ENCODE measurements at places on chromosomes 7 and 10.
A peak's percentile ranks its signal among the peaks of the same experiment; 100 is the strongest.

DNA sequence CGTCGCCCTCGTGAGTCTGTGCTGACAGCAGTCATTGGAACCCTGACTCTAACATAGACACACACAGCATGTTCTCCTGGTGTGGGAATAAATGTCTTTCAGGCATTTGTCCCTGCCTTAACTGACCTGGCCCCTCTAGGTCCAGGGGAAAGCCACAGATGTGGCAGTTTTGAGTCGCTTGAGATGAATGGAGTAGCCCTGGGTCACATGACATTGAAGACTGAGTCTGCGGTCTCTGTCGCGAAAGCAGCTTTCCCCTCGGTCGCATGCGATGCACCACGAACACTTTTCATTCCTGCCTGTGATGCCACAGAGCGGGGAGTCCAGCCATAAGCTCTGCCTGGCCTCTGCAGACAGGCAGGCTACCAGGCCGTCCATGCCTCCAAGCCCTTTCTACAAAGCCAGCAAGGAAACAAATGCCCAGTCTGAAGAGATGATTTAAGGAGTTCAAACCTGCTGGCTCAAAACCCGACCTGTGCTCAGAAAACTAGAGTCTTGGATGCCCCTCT is 172.3 kb downstream of the WDR37 start:
- DNase-seq, result no peak

DNA sequence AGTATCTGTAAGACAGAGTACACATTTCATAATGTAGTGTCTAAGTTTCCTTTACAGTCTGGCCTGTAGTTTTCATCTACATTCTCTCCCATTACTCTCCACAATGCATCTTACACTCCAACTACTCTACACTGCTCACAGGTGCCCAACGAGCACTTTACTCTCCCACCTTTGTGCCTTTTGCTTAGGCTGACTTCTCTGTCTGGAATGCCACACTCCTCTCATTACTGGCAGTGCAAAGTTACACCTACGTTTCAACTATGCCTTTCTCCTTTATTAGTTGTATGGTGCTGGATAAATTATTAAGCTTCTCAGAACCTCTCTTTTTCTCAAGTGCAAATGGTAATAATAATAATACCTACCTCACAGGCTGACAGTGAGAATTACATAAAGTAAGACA is 70.5 kb downstream of the RNLS start:
- DNase-seq, result no peak

DNA sequence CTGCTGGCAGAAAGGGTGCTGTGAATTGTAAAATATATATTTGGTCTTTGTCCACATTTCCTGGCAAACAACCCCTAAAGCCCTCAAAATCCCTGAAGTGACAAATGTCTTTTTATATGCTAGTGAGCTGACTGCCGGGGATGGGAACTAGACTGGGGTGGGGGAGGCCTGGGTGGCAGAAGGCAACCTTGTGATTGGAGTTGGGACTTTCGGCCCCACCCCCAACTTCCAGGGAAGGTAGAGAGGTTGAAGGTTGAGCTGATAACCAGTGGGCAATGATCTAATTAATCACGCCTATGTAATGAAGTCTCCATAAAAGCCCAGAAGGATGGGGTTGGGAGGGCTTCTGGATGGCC is 2.7 kb downstream of the EPHA1 start:
- no peak for DNase-seq

DNA sequence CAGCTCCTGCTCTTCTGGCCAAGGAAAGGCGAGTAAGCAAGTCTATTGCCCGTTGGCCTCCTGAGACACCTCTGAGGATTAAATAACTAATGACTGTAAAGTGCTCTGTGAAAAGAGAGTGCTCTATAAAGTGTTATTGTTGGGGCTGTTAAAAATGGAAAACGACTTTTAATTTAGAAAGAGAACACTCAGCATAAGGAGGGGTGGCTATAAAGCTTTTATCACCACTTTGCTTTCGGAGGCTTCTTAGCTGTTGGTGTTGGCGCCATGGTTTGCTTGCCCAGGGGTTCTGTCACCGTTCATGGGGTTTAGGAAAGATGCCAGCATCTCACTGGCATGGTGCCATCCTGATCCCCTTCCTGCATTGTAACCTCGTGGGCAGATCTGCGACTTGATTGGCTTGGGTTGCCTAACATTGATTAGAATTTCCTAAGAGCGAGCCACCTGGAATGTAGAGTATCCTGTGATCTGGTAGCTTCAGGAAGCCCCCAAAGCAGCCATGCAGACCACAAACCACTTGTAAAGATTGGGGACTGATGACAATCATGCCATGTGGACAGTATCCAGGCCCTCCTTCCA is 509.9 kb downstream of the LRMDA start:
- DNase-seq, result no peak

- no peak for DNase-seq
Measured at GRCh38 chr10:51683031-51683691, 16.2 kb downstream of the CSTF2T start.

DNA sequence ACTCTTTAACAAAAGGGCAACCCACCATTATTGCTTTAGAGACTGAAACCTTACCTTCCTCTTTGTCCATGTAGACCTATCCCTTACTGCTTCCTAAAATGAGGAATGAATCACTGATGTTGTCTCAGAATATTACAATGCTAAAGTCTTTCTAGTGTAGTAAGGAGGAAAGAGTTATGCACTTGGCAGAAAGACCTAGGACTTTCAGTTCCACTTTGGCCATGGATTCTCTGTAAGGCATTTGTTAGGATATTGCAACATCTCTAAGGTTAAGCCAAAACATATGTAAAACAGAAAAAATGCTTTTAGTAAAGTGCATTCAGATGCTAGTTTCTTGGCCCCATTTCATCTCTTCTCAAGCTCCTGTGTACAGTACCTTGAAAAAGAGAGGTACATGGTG is 230.9 kb downstream of the PARD3 start:
- peak; percentile 67 for DNase-seq

DNA sequence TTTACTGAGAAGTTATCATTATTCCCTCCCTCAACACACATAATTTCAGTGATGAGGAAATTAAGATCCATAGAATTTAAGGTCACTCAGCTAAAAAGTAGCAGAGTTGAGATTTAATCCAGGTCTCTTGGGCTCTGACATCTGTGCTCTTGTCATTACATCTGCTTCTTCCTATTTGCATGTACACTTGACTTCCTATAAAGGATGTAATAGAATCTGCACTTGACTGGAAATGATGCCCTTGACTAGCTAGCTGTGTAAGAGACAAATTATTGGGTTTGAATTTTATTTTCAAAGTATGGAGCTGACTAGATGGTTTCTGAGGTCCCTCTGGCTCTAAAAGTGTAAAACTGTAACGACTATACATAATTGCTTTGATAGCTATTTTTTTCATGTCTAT is 59.5 kb downstream of the AGK start:
- no peak for DNase-seq

DNA sequence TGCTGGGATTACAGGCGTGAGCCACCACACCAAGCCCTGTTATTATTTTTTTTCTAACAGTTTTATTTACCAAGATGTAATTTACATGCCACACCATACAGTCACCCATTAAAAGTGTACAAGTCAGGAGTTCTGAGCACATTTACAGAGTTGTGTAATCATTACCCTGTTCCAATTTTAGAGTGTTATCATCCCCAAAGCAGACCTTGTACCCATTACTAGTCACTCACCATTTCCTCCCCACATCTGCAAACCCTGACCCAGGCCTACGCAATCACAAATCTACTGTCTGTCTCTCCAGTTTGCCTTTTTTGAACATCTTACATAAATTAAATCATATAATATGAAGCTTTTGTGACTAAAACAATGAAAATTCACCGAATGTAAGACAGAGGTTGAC is 402.9 kb upstream of the FOXK1 start:
- no peak for DNase-seq

DNA sequence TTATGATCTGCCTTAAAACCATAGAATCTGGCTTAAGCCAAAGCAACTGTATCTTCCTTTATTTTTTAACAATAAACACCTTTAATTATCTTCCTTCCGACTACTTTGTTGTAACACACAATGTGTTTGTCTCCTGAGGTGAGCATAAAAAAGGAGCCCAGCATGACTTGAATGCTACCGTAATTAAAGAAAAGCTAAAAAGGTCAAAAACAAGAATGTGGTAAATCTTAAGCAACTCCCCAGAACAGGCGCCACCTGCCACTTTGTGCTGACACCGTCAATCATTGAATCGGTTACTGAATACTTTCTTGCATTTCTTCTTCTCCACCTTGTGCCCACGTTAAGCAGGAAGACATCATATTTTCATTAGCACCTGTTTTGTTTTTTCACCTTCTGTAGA is 569.9 kb upstream of the C7orf33 start:
- DNase-seq, result no peak

DNA sequence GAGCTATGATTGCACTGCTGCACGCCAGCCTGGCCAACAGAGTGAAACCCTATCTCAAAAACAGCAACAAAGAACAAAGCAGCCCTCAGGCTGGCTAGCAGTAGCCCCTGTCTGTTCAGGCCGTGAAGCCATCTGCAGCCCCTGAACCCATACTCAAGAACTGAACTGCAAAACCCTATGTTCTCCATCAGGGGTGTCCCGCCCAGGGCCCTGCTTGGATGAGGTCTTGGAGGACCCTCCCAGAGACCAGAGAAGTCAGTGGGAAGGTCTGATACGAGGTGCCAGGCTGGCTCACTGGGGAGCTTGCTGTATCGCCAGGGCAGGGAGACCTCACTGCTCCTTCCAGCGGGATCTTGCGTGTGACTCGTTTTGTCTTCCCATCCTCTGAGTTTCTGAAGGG is 39.3 kb downstream of the RBM17 start:
- no peak for DNase-seq

DNA sequence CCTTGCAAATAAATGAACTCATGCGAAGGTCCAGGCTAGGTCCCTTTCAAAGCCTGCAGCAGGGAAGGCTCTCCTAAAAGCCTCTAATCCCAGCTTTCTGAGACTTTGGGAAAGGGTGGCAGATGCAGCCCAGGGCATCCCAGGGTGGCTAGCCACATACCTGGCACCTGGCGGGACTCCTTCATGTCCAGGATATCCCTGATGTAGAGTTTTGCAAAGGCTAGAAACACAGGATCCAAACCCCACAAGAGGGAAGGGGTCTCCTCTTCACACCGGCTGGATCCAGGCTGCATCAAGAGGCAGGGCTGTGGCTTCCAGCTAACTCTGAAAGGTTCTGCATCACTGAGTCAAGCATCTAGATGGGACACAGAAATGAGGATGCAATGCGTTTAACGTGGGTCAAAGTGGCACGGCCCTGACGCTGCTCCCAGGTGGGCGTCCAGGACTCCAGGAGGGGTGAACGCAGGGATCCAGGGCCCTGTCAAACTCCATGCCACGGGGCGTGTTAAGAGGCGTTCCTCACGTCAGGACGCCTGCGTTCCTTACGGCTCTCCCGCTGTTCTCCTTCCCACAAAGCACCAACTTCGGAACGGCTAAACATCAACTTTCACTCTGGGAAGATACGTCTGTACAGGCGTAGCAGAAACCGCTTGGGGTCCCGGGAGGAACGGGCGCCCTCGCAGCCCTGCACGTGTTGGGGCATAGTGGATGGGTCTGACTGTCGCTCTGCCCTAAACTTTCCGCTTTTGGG is 507 bp downstream of the STN1 start:
- DNase-seq, result peak; percentile 48

GRCh38 chr7:82005056-82005455 is 235.2 kb upstream of the HGF start:
- DNase-seq, result no peak

- DNase-seq, result peak; percentile 61
Measured at GRCh38 chr7:101133621-101134398, 6.9 kb downstream of the SERPINE1 start.

- DNase-seq, result no peak
Measured at GRCh38 chr7:126574276-126575250, 678.2 kb downstream of the GRM8 start.

DNA sequence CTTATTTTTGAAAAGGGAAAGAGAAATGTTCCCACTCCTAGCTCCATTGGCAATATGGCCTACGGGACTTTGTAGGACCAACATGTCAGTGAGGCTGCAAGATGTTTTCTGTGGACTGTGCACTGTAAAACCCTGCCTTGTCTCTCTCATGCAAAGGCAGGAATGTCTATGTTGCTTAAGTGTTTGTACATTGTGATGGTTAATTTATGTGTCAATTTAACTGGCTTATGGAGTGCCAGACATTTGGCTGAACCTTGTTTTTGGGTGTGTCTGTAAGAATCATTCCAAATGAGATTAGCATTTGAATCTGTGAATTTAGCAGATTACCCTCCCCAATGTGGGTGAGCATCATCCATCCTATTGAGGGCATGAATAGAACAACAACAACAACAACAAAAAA is 4.1 kb upstream of the PCLO start:
- no peak for DNase-seq

GRCh38 chr10:43939939-43940820 is 291.5 kb upstream of the ZNF32 start:
- no peak for DNase-seq

GRCh38 chr7:110001254-110001938 is 1089.5 kb upstream of the LRRN3 start:
- no peak for DNase-seq

- DNase-seq, result no peak
Measured at GRCh38 chr10:71239946-71240795, 27.8 kb downstream of the UNC5B start.

DNA sequence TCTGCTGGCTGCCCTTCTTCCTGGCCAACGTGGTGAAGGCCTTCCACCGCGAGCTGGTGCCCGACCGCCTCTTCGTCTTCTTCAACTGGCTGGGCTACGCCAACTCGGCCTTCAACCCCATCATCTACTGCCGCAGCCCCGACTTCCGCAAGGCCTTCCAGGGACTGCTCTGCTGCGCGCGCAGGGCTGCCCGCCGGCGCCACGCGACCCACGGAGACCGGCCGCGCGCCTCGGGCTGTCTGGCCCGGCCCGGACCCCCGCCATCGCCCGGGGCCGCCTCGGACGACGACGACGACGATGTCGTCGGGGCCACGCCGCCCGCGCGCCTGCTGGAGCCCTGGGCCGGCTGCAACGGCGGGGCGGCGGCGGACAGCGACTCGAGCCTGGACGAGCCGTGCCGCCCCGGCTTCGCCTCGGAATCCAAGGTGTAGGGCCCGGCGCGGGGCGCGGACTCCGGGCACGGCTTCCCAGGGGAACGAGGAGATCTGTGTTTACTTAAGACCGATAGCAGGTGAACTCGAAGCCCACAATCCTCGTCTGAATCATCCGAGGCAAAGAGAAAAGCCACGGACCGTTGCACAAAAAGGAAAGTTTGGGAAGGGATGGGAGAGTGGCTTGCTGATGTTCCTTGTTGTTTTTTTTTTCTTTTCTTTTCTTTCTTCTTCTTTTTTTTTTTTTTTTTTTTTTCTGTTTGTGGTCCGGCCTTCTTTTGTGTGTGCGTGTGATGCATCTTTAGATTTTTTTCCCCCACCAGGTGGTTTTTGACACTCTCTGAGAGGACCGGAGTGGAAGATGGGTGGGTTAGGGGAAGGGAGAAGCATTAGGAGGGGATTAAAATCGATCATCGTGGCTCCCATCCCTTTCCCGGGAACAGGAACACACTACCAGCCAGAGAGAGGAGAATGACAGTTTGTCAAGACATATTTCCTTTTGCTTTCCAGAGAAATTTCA is 1.7 kb downstream of the ADRB1 start:
- peak; percentile 50 for DNase-seq
